ENCODE measurements at places on chromosomes 2 and 18.

DNA sequence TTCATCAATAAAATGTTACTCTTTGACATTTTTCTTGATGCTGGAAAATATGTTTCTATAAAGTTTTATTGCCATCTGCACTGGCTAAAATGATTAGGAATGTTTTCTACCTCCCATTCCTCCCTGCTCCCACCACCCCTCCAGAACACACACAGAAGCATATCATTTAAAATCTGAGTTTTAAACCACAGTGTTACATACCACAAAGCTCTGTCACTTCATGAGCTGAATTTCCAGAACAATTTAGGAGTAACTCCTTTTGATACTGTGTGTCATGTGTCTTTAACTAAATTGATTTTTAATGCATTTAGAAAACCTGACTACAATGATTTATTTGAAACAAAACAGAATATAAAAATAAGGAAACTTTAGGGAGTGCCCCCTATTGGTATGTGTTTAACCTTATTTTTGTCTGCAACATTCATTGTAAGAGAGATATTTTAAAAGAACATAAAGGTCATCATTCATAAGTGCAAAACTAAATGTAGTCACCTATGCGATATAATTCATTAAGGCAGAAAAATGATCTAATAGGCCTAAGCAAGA, 52.0 kb downstream of the FEZ2 start:
- DNase-seq = no peak

DNA sequence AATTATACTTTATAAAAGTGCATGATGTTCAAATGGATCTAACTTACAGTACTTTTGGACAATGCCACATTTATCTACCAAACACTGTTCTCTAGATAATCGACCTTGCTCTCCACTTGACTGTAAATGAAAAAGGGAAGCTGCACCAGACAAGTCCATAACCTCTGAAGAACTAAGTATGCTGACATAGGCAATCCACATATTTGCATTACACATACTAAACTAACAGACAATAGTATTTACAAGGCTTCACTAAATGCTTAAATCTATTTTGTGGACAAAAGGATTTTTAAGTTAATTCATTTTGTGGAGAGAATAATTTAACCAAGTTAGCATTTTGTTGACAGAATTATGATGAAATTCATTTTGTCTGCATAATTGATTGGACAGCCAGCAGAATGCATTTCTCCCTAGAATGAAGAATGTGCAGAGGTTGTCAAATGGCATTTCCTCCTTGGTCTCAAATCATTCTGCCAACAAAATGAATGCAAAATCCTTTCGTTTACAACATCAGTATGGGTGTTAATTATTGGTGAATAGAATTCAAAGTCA, 520.9 kb downstream of the CPS1 start:
- no peak for DNase-seq

DNA sequence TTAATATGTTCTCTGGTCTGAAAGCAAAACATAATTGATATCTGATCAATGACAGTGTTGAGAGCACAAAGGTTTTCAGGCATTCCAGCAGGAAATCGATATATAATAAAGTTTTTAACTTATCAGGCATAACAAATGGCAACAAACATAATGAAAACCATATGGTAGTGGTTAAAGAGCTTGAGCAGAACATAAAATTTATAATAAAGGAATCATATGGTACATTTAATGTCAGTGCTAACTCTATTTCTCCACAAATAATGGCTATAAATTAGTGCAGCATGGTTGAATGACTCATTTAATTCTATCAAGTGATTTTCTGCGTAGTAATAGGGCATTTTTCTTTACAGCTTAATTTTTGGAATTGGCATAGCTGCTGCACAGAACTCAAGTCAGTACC, 306.2 kb downstream of the FSIP2 start:
- no peak for DNase-seq

- no peak for DNase-seq
Measured at GRCh38 chr18:6057604-6058003, 162.3 kb upstream of the TMEM200C start.

- no peak for DNase-seq
Measured at GRCh38 chr2:47354848-47355204, 48.1 kb upstream of the MSH2 start.

DNA sequence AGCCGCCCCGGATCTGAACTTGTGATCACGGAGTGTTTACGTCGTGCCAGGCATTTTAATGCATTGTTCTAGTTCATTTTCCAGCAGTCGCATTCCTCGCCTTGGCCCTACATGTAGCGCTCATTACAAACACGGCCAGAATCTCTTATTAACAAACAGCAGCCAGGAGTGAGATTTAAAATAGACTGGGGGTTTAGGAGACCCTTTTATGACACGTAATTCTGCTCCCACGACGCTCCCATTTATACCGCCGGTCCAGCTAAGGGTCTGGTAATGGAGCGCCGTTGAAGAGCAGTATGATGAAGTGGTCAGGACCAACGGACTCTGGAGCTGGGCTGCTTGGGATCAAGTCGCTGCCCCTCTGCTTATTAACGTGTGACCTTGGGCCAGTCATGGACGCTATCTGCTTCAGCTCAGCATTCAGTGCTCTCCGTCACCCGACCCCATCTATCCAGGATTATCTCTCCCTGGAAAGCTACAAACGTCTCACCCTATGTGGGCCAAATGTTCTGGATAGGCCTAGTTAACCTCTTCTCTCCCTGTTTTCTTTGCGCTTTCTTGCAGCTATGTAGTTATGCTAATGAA, 745 bp downstream of the MSH2 start:
- DNase-seq = no peak

- no peak for DNase-seq
Measured at GRCh38 chr2:85410584-85411404, 628 bp upstream of the CAPG start.

DNA sequence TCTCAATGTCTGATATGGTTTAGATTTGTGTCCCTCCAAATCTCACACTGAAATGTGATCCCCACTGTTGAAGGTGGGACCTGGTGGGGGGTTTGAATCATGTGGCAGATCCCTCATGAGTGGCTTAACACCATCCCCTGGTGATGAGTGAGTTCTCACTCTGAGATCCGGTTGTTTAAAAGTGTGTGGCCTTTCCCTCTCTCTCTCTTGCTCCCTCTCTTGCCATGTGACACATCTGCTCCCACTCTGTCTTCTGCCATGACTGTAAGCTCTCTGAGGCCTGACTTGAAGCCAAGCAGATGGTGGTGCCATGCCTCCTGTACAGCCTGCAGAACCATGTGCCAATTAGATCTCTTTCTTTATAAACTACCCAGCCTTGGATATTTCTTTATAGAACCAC, 108.8 kb downstream of the RBMS1 start:
- DNase-seq = no peak

DNA sequence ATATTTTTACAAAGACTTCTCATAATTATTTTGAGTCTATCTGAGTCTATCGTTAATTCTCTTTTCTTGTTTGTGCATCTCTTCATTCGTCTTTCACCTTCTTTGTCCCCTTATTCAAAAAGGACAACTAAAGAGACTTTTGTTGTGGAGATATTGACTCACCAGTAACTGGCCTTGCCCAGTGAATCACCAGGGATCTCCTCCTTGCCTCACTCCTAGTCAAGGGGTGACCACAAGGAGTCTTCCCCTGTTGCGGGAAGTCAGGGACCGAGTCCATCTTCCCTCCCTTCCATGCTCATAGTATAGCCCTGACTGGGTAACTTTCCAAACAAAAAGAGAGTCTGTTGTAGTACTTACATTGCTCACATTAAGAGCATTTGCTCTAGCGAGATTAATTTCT, 158.9 kb downstream of the NEB start:
- no peak for DNase-seq

- DNase-seq = no peak
Measured at GRCh38 chr2:7094231-7094741, 177.1 kb downstream of the RNF144A start.

GRCh38 chr2:168679741-168680310, 122.6 kb upstream of the NOSTRIN start:
- DNase-seq = no peak

DNA sequence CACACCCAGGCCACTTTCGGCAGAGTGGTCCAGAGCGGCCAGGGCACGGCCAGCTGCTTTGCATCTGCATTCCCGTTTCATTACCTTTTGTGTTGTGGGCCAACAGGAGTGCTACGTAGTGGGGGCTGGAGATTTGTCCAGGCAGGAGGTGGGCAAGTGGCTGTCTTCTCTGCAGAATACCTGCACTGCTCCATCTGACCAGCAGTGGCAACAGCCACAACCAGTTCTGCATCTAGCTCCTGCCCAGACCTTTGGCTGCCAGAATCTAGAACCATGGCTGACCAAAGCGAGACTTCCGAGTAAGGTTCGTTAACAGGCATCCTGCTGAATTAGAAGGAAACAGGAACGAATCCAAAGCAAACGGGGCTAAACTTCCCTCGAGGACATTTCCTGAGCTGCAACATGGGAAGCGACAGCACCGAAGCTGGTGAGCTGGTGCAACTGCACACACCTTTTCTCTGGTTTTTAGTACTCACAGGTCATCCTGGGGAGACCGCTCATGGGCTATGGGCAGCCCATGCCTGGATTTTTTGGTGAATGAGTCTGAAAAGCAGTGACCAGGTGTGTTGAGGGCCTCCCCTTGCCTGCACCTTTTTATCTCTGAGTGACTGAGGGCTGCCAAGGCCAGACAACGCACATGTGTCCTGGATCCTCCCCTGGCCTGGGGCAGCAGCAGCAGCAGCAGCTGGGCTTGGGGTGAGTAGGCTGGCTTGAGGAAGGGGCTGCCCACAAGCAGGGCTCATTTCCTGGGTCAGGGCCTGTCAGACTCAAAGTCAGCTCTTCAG, 10.5 kb downstream of the GDF7 start:
- no peak for DNase-seq

DNA sequence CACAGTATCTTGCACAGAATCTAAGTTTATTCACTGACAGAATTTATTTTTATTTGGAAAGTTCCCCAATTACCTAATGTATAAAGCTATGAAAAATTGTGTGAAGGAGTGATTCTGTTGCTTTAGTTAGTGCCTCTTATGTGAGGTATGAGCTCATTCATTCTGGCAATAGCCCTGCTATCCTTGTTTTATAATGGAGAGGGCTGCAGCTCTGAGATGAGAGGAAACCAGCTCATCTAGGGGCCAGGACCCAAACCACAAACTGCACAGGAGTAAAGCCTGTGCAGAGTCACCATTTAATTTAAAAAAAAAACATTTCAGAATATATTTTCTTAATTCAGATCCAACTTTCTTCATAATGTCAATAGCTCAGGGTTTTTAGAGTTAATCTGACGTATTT, 383.0 kb downstream of the TMEM182 start:
- DNase-seq = no peak

DNA sequence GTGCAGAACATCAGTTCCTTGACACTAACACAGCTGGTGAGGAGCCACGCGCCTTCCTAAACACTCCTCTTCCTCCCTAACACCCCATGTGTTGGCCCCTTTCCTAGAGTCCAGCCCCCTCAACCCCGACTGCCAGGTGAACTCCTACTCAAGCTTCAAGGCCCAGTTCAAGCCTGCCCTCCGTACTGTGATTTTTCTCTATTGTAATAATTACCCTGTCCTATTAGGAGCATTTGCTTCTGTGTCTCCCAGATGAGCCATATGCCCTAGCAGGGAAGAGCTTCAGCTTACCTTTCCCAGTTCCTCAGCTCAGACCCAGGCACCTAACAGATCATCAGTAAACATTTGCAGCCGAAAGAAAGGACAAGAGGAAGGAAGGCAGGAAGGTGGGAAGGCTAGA, 130.6 kb upstream of the SALL3 start:
- DNase-seq = no peak

DNA sequence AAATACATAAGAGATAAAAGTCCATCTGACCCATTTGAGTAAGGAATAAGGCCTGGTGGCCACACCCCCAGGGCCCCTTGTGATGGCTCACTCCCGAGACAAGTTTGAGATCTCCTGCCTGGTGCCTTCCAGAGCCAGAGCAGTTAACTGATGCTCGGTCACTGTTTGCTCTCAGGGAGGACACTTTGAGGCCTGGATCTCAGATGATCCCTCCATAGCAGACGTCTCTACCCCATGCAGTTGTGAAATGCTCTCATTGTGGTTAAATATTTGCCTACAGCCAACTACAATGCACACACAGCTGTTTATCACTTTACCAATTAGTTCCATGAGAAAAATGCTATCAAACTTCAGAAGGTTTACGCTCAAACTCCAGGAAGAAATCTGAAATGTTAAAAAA, 12.3 kb downstream of the GYPC start:
- no peak for DNase-seq

DNA sequence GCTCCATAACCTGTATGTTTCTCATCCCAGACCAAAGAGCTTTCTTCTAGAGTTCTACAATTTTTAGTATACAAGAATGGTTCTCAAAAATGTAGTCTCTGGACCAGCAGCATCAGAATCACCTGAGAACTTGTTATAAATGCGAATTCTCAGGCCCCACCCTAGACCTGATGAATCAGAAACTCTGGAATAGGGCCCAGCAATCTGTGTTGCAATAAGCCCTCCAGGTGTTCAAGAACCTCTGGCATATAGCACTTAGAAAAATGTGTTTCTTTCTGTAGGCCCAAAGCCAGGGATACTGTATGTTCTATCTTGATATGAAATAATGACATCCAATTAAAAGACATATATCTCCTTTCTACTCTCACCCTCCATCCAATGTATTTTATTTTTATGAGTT, 10.4 kb downstream of the PAIP2B start:
- no peak for DNase-seq

DNA sequence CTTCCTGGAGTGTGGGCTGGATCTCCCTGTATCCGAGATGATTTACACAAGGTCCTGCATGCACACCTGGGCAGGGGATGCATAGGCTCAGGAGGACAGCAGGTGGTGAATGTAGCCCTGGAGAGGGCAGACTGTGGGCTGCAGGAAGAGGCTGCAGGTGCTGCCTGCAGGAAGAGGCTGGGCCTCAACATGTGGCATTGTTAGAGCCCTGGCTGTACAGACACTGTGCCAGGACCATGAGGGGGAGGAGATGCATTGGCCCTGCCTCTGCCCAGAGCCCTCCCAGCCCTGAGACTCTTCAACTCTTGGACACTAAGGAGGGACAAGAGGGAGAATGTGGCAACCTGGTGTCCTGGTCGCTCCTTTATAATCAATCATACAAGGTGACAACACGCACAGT, 392.8 kb downstream of the TNS1 start:
- no peak for DNase-seq

GRCh38 chr2:234640657-234641056, 143.8 kb upstream of the ARL4C start:
- DNase-seq = no peak

DNA sequence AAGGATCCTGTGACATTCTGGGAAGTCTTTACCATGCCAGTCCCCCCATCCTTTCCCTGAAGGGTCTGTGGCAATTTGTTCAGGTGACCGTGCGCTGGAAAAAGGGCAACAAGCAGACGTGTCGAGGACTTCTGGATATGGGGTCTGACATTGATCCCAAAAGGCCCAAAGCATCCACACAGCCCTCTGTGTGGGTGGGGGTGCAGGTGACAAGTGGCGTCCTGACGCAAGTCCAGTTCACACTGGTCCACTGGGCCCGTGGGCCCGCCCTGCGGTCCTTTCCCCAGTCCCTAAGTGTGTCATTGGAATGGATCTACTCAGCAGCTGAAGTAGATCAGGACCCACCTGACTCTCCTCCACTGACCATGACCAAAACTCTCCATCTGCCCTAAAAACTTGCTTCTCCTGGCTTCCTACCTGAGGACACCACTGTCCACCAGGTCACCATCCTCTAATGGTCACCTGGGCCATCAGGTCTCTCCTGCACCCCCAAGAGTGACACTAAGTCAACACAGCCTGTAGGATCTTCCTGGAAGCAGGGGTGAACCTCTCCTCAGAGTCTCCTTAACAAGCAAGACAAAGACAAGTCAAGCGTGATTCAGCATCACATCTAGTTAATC, 85.6 kb upstream of the SLC66A3 start:
- DNase-seq = no peak

GRCh38 chr2:147854557-147855134, 9.8 kb downstream of the ACVR2A start:
- no peak for DNase-seq

GRCh38 chr18:10197097-10197496, 257.3 kb upstream of the APCDD1 start:
- peak; percentile 67 for DNase-seq
